ENCODE measurements at places on chromosomes 2 and 18.

GRCh38 chr2:207928079-207928478 is 97.2 kb downstream of the PLEKHM3 start:
- no peak for DNase-seq

DNA sequence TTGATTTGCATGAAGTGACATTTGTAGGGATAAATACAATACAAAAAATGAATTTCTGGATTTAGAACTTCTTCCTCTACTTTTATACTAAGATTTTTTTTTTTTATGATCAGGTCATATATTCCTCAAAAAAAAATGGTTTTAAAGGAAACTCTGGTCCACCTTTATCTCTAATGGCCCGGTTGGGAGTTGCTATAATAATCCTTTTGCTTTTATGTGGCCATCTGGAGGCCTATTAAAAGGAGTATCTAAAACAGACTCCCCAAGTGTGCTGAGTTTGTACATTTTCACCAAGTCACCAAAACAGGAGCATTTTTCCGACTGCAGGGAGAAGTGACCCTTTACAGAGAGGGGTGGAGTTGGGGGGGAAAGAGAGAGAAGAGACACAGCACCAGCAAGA is 329.2 kb upstream of the FIGN start:
- DNase-seq, result no peak

- no peak for DNase-seq
These were observed 55.9 kb downstream of the RAB31 start for GRCh38 chr18:9764011-9764481.

GRCh38 chr2:39922679-39923405 is 143.8 kb upstream of the THUMPD2 start:
- DNase-seq, result no peak

DNA sequence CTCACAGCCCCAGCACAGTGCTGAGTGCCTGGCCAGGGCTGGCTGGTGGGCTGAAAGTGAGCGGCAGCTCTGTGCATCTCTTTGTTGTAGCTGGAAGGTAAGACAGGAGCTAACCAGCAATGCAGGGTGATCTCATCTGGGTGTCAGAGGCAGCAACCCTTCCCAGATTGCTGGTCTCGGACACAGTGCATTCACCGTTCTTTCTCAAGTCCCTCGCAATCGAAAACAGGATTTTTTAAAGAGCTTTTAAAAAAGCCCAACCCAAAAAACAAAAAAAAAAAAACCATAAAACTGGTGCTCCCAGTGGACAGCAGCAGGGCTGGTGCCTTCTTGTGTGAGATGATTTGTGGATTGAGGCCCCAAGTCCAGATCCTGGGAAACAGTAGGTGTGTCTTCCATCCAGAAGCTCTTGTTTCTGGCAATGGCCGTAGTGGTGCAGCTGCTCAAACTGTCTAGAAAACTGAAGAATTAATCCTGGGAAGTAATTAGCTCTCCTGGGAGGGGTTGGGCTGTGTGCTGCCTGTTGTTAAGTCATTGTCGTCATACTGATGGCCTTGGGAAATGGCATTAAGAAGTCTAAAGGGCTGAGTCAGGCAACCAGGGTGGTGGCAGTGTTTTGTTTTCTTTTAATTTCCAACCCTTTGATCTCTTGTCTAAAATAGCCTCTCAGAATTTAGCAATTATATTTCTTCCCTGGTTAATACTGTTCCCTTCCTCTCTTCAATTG is 156.7 kb downstream of the KLHL29 start:
- no peak for DNase-seq

DNA sequence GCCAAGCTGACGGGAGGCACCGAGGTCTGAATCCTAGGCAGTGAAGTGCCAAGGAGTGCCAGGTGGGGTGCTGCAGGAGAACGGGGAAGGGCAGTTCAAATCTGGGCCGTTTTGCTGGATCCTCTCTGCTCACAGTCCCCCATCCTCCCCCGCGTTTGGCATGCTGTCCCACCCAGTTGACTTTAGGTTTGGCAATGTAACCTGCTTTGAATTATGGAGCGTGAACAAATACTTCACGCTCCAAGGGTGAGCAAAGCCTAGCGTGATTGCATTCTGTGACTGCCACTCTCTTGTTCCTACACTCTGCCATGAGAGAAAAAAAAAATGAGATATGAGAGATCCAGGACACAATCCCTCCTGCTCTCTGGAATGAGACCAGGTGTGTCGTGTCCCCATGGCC is 381.9 kb downstream of the ZNF516 start:
- DNase-seq, result no peak

DNA sequence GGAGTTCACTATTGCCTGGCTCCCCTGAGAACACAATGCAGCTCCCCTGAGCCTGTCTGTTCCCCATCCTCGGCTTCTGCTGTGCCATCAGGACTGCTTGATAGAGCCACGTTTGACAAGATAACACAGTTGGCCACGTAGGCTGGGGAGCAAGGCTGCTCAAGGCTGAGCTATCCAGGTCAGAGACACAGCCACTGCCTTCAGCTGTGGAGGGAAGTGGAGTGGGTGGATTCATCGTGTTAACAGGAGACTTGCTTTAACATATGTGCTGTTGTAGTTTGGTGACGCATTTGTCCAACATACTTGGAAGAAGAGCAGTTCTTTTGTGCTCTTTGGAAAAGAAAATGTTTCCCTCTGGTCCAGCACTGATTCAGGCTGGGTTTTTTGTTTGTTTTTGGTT is 68.8 kb downstream of the WDSUB1 start:
- DNase-seq, result no peak
